ENCODE measurements at places on chromosomes 16 and 17.

DNA sequence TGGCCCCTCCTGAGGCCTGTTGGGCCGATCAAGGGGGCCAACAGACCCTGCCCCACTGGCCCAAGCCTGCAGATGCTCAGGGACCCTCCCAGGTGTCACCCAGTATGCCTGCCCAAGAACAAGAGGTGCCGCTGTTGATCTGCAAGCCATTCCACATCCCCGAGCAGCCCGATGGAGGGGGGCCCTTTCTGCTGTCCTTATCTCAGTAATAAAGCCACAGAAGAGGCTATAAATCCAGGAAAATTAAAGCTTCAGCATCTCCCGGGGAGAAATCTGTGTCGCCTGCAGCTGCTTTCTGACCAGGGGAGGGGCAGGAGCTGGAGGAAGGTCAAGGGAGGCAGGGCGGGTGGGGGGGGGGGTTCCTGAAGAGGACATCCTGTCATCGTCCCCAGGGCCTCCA is 11.7 kb upstream of the CACNA1H start:
- DNase-seq: no peak

DNA sequence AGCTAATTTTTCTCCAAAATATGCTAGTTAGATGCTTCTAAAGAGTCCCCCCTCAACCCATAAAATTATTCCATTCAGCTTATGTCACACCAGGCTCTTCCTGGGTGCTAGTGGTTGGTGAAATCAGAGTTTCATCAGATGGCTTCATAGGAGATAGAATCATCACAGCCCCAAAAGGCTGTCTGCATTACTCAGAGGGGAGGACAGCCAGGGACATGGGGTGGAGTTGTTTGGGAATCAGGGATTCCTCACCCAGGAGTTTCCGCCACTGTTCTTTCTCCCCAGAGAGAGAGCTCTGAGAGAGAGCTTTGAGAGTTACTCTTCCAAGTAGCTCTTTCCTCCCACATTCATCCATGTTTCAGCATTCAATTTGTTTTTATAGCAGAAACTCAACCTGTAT is 288 bp upstream of the KRT34 start:
- no peak for DNase-seq

- DNase-seq: no peak
Measured at GRCh38 chr16:81483970-81484595, 39.5 kb downstream of the CMIP start.

DNA sequence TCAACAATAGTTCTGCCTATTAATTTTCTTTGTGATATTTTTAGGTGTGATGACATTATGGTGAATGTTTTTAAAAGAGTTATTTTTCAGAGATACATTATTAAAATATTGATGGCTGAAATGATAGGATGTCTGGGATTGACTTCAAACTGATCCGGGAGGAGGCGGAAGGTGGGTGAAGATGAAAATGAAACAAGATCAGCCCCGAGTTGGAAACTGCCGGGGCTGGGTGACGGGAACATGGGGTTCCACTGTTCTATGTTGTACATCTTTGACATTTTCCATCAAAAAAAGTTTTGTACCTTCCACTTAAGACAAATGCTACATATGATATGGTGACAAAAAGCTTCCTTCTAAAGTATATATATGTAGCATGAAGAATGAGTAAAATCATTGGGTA is 336.9 kb downstream of the XYLT1 start:
- DNase-seq: no peak
